Stimulated activated CD8-positive, alpha-beta memory T cell treated with anti-CD3 and anti-CD28 coated beads, Interleukin-4, amount 100 ng/mL, for 1 hour (primary cell): ENCODE measurements at places on chromosomes 5 and 9.

GRCh38 chr5:44806608-44807007 is 2.1 kb upstream of the MRPS30 start:
- no peak for DNase-seq

- no peak for DNase-seq
These were observed 69.3 kb downstream of the SLC1A1 start for GRCh38 chr9:4559261-4560182.

- DNase-seq, result no peak
These were observed 16.4 kb downstream of the SLC6A18 start for GRCh38 chr5:1241509-1242080.

DNA sequence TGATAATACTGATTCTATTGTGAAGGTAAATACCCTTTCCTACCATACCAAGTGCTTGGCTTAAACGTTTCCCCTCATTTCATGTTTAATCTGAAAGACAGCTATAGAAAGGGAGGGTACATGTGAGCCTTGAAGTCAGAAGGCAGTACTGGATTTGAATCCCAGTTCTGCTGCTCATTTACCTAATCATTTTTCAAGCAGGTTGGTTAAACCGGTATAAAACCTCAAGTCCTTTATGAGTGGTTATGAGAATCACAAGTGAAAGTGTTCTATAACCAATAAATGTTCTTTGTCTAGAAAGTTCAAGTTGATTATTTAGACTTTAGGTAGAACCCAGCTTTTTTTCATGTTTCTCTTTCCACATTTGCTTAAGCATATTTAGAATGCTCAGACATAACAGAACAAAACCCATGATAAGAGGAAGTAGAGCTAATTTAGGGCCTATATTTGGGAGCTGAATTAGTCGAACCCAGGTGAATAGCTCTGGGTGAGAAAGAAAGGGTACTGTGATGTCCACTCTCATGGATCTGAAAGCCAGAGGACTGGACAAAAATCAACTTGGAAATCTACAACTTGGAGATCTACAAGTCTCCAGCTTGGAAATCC is 29.7 kb upstream of the F2RL2 start:
- DNase-seq, result no peak

DNA sequence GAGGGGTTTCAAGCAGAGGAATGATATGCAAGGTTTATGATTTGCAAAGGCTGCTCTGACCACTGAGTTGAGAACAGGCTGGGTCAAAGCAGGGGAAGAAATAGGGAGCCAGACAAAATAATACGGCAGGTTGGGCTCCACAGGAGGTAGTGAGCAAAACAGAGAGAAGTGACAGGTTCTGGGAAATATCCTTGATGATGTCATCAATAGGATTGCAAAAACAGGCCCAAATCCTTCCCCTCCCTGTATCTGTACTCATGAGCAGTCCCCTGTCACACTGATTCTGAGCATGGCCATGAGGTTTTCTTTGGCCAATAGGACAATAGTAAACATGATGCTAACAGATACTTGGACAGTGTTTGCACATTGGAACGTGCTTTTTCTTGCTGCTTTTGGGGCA is 471.8 kb upstream of the BRINP1 start:
- no peak for DNase-seq

GRCh38 chr5:134028496-134028895 is 23.7 kb upstream of the VDAC1 start:
- DNase-seq, result no peak

- no peak for DNase-seq
These were observed 159.3 kb downstream of the CEP120 start for GRCh38 chr5:123263859-123264258.

DNA sequence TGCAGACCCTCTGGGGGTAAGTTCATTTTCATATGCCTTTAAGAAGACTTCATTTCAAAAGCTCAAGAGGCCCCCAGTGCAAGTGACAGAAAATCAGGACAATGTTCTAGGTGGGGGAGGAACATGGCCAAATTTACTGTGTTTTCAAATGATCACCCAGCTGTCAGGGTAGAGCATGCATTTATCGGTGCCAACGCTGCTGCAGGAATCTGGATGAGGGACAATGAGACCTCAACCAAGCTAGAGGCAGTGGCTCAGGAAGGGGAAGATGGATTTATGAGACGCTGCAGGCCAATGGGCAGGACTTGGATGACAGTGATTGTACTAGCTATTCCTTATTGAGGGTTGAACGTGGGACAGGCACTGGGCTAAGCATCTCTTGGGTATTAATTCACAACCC is 278.4 kb downstream of the ASTN2 start:
- DNase-seq, result no peak

DNA sequence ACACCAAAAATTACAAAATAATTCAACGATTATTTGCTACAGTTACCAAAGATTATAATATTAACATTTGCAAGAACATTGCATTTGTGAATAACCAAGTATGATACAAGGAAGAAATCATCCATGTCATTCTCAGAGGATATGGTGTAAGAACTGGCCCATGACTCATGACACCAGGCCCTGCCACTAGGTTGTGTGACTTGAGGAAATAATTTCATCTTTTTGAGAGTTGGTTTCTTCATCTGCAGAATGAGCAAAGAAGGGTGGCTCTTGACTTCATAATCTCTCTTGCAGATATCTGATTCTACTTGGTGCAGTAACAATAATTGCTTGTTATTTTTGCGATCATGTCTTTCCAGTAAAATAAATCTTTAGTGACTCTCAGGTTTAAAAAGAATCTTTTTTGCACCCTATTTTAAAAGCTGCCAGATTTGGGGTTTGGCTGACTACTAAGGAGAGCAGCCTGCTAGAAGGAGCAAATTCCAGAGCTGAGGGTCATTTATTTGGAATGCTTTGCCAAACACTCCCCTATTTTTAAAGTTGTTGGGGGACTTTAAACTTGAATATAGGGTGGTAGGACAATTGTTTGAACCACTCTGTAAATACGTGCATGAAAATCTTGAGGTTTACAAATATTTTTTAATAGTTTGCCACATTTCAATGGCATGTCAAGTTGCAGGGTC is 23.5 kb downstream of the ITGA1 start:
- DNase-seq, result no peak

GRCh38 chr5:148620696-148621095 is 33.6 kb downstream of the HTR4 start:
- no peak for DNase-seq

DNA sequence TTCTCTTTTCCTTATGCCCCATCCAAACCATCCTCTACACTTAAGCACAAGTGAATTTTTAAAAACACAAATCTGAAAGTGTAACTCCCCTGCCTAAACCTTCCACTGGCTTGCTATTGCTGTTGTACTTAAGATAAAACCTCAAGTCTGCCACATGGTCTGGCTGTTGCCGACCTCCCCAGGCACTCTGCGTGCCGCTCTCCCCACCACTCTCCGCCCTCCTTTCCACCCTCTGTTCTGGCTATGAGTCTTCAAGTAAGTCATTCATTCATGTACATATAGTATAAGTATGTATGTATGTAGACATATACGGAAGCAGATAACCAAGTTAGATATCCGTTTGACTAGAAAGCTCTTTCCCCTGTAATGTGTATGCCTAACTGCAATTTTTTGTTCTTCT is 94.7 kb upstream of the ANKRD55 start:
- no peak for DNase-seq

DNA sequence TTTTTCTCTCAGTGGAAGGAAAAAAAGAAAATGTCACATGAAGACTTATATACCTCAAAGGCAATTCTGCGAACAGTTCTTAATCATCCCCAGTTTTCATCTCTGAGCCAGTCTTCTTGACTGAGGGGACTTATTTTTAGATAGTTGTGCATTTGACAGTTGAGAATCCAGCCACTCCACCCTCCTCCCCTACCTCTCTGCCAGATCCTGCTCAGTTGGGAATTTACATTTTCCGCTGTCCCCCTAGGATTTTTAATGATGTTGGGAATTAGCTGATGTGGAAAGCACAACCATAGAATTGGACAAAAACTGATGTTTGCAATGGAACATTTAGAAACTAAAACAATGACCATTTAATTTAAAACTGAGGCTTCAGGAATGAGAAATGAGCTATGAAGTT is 194.3 kb upstream of the PIK3R1 start:
- DNase-seq, result no peak

GRCh38 chr5:22852807-22853660 is at the start of gene CDH12:
CDH12 (minus strand) TSS chr5:22853344.
- DNase-seq, result no peak

GRCh38 chr9:94881023-94881422 is 154.5 kb downstream of the AOPEP start:
- no peak for DNase-seq

DNA sequence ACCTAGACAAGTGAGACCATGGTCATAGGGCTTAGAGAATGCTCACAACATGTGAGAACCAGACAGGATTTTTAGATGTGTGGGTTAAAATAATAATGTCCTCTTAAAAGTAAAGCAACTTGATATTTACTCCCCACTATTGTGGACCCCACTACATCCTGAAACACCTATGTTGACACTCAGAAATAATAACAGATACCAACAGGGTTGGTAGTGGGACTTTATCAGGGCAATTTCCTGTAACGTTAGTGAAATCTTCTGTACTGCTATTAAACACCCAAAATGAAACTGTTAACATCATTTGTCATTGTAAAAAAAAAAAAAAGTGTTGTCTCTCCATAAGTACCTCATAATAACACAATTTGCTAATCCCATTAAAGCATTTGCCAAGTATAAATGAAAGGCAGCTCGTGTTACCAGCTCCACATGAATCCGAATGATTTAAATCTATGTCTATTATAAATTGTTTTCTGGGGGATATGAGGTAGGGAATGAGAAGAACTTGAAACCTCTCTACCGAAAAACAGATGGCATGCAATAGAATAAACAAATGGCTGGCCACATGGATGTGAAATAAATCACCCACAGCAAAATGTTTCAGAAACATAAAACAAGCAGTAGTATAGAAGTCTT is 285.9 kb downstream of the ARHGEF28 start:
- DNase-seq, result no peak

GRCh38 chr5:178785999-178786398 is 55.5 kb upstream of the ZNF354A start:
- DNase-seq, result no peak

DNA sequence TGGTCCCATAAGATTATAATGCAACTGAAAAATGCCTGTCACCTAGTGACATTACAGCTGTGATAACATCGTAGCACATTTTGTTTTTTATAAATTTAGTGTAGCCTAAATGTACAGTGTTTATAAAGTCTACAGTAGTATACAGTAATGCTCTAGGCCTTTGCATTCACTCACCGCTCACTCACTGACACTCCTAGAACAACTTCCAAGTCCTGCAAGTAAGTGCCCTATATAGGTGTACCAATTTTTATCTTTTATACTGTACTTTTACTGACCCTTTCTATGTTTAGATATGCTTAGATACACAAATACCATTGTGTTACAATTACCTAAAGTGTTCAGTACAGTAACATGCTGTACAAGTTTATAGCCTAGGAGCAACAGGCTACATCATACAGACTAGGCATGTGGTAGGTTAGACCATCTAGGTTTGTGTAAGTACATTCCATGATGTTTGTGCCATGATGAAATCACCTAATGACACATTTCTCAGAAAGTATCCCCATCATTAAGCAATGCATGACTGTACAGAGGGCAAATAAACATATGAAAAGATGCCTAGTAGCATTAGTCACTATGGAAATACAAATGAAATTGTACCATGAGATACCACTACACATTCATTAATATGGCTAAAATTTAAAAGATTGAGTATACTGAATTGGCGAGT is 127.6 kb downstream of the TRPM6 start:
- DNase-seq, result no peak

DNA sequence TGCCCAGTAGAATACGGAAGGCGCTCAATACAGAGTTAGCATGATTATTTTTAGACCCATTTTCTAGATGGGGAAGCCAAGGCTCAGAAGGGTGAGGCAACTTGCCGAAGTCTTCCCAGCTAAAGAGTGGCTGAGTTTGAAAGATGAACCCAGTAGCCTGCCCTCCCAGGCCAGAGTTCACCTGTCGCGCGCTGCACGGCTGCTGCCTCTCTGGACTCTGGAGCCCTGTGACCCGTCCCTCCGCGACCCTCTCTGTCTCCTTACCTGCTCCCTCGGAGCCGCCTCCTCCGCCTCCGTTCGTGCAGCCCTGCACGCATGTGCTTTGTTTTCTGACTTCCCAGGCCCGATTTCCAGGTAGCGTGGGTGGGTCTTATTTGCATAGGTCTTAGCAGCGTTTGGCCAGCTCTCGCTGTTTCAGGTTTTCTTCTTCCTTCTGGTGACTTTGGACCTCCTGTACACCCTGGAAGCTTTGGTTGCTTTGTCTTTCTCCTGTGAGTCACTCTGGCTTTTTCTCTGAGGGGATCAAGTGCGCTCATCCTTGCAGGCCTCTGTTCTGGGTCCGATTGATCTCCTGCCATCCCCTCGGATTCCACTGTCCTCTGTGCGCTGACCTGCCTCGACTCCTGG is at the start of gene RNF183:
Gene RNF183 (minus strand): TSS at position 585 of the 627 bp plus-strand sequence. CDS start 5,192 bp downstream, outside the sequence.
- DNase-seq, result no peak
